Left lung (tissue), 14 donors: ENCODE measurements at places on chromosomes 1 and 21.
A peak's percentile ranks its signal among the peaks of the same experiment; 100 is the strongest.

- no peak for DNase-seq
Observed at GRCh38 chr1:151774256-151774922, 11.1 kb upstream of the MRPL9 start.

DNA sequence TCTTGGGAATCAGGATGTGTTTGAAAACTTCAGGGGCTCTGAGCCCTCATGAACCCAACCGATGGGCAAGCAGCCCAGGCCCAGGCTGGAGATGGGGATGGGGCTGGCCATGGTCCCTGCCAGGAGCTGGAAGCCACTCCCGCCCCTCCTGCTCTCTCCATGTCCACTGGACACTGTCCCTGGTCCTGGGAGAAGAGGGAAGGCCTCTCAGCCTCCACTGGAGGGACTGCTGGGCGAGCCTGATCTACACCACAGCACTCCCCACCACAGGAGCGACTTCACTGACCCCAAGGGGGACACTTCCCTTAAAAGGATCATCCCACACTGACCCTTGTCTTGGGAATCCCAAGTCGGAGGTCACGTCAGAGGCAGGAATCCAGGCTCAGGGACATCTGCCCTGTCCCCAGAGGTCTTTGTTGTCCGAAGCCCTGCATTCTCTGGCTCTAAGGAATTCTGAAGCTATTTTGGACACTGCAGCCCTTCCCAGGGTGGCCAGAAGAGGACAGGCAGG is 16.9 kb upstream of the COL18A1 start:
- no peak for DNase-seq

GRCh38 chr1:230186003-230186863 is 119.2 kb downstream of the GALNT2 start:
- DNase-seq: peak; percentile 43

DNA sequence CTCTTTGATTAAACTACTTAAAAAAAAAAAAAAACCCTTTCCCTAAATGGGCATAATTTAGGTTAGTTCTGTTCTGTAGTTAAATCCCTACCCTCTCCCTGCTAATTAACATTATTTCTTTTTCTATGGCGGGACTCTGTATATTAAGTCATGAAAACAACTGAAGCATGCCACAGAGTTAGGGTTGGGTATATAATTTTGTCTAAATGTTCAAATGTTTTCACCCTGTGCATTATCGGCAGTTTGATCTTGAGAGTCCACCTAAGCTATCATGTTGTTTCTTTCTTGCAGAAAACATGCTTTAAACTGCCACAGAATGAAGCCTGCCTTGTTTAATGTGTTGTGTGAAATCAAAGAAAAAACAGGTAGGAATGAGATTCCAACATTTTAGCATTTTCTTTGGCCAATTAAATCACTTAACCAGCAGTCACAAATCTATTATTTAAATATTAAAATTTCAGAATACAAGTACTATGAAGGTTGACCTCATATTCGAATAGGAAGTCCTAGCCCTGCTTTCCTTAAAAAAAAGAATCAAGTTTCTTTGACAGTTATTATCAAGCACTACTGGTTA is 4.0 kb downstream of the PBX1 start:
- no peak for DNase-seq

GRCh38 chr1:10152709-10153284 is 57.6 kb upstream of the KIF1B start:
- DNase-seq: peak; percentile 4

GRCh38 chr1:45775794-45776193 is 25.3 kb upstream of the IPP start:
- DNase-seq: no peak

- no peak for DNase-seq
Observed at GRCh38 chr1:174556392-174556791, 108.6 kb downstream of the GPR52 start.

GRCh38 chr1:3018051-3018471 is 3.2 kb upstream of the ACTRT2 start:
- no peak for DNase-seq

DNA sequence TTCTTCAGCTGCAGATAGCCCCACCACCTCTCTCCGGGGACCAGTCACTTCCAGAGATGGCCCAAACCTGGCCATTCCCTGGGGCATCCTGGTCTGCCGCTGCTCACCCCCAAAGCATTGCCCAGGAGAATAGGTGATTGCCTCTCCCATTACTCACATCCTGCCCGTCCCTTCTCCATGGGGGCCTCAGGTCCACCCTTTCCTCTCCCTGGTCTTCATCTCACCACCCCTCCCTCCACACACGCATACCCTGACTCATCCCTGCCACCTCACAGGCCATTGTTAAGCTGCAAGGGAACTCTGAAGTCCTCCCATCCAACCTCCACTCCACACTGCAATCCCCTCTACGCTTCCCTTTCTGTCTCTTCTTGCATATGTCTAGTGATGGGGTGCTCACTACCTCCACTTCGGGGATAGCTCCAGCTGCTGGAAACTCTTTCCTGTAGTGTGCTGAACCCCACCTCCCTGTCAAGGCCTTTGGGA is at the start of gene PLEKHG5:
Gene PLEKHG5 (minus strand): TSS at position 188 of the 483 bp plus-strand sequence. CDS start 14,096 bp downstream, outside the sequence.
- DNase-seq: no peak

GRCh38 chr1:63327417-63328054 is 5.2 kb downstream of the FOXD3 start:
- no peak for DNase-seq
